Activated effector memory CD4-positive, alpha-beta T cell treated with Interleukin-2 at 50 U/mL for 16 hours (primary cell): ENCODE measurements at places on chromosomes 5 and 9.

GRCh38 chr5:2378976-2379375, 372.5 kb downstream of the IRX2 start:
- DNase-seq: no peak

DNA sequence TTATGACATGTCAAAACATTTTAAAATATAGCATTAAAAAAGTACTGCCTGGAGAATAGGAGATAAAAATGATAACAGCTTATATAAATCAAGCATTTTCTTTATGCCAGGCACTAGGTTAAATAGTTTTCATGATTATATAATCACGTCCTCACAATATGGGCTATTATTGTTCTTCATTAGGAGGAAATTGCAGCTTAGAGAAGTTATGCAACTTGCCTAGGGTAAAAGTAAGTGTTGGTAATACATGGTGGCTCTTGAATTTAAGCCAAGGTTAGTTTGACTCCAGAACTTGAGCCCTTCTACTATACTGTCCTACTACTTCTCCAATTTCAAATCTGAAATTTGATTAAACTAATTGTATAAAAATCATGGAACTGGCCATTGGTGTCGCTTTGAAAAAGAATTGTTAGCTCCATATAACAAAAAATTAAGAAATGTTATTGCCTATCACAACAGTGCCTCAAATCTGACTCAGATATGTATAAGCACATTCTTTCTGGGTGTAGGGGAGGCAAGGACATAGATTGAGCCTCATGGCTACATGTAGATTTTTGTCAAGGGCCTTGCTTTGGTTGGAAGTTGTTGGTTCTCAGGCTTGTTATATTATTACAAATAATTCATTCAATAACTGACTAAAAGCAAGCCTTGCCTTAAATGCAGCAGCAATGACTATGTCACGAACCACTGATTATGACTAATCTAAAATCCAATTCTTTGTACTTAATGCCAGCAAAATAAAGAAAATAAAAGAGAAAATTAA, 223.5 kb upstream of the DAB2 start:
- no peak for DNase-seq

GRCh38 chr5:113546703-113547183, 33.2 kb downstream of the YTHDC2 start:
- DNase-seq: no peak

DNA sequence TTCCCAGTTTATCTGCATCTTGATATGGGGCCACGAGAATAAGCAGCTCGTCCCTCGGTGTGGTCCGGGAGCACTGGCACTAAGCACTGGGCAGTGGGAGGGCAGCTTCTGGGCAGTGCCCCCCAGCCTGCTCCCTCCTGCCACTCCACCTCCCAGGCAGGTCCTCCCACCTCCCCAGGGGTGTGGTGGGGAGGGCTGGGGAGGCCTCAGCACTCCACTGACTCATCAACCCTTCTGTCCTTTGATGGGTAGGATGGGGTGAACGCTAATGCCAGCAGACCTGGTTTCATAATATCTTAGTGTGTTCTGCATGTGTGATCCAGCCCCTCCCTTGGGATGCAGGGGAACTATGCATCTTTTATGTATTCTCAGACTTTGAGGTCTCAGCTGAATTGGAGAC, 62.2 kb upstream of the GNE start:
- DNase-seq: no peak

- DNase-seq: peak; percentile 73
Observed at GRCh38 chr5:1386274-1386717, 41.4 kb upstream of the CLPTM1L start.

DNA sequence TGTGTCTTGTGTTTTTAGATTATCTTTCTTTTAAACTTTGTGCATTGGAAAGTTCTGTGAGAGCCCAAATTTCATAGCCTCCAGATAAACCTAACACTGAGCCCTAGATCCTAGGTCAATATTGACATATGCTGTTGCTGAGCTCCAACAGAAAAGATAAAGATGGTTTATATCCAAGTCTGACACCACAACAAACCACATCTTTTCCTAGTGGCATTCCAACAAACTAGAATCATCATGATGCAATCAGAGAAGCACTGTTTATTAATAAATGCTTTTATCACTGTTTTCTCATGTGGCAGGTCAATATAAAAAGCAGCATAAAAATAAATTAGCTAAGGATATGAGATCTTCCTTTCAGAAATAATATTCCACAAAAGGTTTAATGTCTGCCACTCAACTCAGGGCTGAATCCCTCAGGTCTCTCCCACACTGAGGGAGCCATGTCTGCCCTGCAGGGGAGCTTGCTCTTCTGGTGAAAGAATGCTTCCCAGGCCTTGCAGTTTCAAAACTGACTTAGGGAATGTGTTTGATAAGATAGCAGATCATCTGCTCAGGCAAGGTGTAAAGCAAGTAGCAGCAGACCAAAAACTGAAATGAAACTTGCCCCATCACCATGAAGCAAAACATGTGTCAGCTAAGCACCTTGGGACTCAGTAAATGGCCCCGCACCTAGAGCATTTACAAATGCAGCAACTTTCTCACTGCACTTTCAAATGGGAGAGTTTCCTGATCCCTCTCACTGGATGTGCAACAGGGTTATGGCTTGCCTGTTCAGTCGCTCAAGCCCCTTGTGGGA, 493.0 kb downstream of the AGTPBP1 start:
- DNase-seq: no peak

DNA sequence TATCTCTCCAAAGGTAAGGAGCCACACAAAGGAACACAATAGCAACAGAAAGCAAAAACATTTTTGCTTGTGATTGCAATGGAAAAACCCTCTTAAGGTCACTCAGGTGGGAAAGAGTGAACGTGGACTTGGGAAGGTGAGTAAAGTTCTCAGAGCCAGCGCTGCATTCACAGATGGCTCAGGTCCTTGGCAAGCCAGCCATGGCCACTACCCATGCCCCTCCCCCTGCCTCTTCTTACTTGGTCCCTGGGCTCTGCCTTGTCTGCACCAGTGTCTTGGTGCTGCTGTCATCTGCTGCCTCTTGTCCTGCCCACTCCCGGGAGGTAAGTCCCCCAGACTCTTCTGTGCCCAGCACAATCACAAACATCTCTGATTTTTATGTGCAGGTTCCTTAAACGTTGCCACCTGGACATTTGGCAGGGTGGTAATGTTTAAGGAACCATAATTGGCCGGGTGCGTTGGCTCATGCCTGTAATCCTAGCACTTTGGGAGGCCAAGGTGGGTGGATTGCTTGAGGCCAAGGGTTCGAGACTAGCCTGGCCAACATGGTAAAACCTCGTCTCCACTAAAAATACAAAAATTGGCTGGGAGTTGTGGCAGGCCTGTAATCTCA, 74.6 kb downstream of the FEM1C start:
- no peak for DNase-seq

DNA sequence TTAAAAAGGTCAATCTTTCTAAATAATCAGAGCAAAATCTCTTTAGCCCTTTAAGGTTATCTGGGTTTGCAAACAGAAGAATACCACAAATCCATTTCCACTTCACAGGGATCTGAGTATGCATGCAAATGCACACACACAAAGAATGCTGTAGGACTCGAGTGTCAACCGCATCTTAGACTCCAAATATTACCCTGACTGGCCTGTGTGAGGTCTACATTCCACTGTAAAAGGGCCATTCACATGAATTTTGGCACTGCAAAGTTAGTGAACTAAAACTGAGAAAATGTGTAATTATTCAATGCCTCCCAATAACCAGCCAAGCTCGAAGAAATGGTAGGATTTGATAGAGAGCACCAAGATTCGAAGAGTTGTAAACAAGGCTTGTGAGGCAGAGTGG, 199.9 kb downstream of the AGTPBP1 start:
- no peak for DNase-seq

DNA sequence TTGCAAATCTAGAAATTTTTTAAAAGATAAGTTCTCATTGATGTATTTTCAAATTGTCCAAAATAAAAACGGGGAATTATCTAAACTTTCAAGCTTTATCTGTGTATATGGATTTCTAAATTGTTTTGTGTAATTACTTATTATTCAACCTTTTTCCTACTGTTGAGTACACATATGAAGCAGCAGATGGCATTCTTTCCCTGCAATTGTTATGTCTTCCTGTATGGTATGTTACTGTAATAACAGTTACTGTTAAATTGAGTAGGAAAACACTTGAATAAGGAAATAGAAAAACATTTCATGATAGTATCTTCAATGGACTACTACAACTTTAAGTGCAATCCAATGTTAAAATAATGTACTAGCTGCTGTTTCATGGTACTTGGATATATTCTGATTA, 124.8 kb downstream of the RANBP17 start:
- DNase-seq: no peak

- DNase-seq: no peak
Observed at GRCh38 chr9:125815568-125815967, 68.4 kb downstream of the PBX3 start.

- DNase-seq: no peak
Observed at GRCh38 chr9:83441390-83441789, 96.8 kb downstream of the FRMD3 start.
